Stimulated activated CD8-positive, alpha-beta memory T cell treated with anti-CD3 and anti-CD28 coated beads, Interleukin-15, amount 100 ng/mL, for 4 hours (primary cell): ENCODE measurements at places on chromosomes 7 and 10.

DNA sequence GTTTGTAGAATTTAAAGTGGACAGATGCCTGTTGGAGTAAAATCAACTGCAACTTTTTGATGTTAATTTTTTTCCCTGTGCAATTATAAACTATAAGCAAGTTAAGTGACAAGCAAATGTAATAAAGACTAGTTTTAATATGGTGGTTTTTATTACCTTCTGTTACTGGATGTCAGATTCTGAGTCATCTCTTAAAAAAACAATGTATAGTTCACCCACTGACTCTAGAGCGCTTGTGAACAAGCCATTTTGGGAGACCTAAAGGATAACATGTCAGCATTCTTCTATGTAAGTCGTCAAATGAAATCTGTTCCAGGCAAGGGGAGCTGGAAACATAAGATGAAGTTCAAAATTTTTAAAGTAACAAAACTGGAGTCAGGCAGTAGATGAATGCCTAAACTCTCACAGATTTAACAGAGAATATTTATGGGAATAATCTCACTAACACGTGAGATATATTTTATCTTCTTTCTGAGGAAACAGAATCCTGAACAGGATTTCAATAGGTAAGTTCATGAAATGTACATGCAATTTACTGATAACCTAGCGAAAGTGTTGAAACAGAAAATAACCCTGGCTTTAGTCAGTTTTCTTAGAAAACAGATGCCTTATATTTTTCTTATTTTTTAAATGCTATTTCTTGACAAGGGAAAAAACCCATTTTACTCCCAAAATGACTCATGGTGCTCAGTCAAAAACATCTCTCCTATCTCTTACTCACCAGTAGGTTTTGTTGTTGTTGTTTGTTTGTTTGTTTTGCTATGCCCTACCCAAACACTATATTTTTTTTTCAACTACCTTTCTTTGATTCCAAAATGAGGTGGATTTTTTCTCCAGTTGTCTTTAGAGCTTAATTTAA, 91.7 kb downstream of the SLC39A12 start:
- no peak for DNase-seq

DNA sequence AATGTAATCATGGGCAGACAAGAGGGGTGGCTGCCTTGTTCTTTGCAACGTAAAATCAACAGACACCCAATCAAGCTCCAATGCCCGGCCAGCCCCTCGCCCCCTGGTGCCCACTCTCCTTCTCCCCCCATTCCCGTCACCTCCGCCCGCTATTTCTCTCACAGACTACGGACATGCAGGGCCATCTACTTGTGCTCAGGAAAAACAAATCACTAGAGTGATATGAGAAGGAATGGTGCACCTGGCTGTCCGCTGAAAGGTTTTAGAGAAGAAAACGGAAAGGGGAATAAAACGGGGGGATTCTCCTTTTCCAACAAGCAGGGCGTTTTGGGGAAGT, 396 bp downstream of the GRM8 start:
- no peak for DNase-seq

GRCh38 chr7:25851332-25852210, 300.4 kb upstream of the NFE2L3 start:
- no peak for DNase-seq

- no peak for DNase-seq
Measured at GRCh38 chr10:110352930-110353243, 48.2 kb upstream of the SMNDC1 start.

DNA sequence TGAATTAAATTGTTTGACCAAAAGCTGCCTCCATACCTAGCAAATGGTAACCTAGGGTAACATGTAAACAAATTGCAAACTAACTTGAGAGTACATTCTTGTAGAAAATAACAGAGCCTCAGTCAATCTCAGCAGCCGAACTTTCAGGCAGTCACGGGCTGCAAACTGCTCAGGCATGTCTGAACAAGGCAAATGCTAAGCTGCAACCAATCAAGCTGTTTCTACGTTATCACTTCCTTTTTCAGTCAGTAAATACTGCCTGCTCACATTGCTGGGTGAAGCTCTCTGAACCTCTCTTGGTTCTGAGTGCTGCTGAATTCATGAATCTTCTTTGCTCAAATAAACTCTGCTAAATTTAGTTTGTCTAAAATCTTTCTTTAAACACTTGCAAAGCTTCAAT, 1212.4 kb downstream of the SORCS1 start:
- DNase-seq: no peak

DNA sequence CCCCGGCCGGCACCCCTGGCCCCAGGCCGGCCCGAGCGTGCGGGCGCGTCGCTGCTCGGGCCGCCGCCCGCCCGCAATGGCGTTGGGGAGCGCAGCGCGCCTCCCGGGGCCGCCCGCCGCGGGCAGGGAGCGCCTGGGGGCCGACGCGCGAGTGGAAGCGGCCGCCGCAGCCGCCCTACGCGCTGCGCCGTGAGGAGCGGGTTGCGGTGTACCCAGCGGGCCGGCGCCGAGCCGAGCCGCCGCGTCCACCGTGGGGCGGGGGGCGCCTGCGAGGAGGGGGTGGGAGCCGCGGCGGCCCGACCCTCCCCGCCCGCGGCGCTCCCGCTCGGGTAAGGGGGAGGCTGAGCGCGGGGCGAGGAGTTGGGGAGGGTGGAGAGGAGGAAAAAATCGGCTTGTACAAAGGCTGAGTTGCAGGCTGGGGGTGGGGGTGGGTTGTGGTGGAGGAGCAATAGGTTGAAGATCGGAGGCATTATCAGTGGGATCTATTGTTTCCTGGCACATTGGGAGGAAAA, 473 bp downstream of the PPP1R9A start:
- DNase-seq: no peak

DNA sequence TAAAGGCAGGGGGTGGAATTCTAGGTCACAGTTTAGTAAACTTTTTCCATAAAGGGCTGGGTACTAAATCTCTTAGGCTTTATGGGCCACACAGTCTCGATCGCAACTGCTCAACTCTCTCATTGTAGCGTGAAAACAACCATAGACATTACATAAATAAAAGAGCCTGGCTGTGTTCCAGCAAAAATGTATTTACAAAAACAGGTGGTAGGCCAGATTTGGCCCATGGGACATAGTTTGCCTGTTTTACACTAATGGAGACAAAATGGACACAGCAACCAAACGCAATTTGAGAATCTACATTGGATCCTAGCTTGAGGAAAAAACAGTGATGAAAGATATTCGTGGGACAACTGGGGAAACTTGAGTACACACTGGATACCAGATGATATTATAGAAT, 23.2 kb upstream of the MALSU1 start:
- no peak for DNase-seq

GRCh38 chr7:44769776-44770294, 21.2 kb downstream of the ZMIZ2 start:
- no peak for DNase-seq

GRCh38 chr7:149606826-149607225, 109.2 kb upstream of the ZNF746 start:
- no peak for DNase-seq

- DNase-seq: no peak
Measured at GRCh38 chr7:69365651-69366192, 232.6 kb upstream of the AUTS2 start.

DNA sequence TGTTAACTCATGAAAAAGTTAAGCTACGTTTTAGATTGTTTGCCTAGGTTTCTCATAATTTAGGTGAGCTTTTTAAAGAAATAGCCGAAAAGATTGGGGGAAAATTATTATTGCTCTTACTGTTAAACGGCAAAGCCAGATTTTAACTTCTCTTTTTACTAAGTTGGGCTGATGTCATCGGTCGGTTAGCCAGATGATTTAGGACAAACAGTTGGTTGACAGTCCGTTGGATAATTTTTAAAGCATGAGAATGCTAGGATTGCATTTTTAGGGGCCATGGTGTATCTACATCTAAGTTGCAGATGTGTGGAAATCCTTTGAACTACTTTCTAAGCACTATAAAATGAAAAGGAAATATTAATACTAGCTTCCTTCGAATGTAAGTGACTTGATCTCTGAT, 280.9 kb upstream of the AKR1E2 start:
- no peak for DNase-seq

GRCh38 chr7:2843711-2844152, 376 bp downstream of the GNA12 start:
- DNase-seq: no peak

DNA sequence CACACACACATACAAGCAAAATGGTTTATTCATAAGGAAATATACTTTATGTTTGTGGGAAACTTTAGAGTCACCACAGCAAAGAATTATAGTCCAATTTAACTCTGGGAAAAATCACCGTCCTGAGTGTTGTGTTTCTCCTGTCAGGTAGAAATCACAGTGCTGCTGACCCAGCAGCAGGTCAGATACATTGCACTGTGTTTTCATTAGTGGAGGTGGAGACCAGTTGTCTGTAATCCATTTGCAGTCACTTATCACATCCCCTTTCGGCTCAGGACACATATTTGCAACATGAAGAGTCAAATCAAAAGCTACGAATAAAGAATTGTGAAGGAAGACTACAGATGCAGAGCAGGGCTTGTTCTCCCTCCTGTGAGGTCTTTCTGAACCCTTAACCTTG, 799.6 kb downstream of the GRM8 start:
- no peak for DNase-seq

- no peak for DNase-seq
Measured at GRCh38 chr7:41882256-41882655, 179.4 kb upstream of the INHBA start.

GRCh38 chr10:61757525-61758397, 95.0 kb downstream of the CABCOCO1 start:
- DNase-seq: no peak

DNA sequence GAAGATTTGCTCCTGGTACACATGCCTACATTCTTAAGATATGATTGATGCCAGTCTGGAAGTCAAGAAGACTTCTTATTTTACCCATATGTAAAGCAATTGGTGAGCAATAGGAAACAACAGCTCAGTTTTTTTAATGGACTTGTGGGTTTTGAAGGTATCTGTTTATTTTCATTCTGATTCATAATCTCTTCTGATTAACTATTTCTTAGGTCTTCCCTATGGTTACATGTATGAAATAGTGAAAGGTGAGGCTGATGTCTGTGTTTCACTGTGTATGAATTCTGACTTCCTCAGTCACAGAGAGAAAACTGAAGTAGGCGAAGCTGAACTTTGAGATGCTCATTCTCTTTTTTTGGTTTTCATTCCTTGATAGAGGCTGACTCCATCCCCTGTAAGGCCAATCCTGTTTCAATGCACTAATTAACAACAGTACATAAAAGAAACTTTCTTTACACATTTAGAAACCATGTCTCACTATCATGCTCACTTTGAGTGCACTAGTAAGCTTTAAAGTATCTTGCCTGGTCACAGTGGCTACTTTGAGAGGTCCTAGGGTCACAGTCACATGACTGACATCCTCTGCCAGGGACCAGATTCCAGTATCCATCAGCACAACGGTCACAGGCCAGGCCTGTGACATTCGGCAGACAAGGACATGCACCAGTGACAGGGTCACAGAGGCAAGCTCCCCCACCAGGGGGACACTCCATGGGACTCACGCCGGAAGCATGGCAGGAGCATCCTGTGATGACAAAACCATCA, 59.5 kb upstream of the LAMB1 start:
- DNase-seq: no peak

- no peak for DNase-seq
Measured at GRCh38 chr10:13441476-13441875, 87.3 kb downstream of the BEND7 start.

- DNase-seq: no peak
Measured at GRCh38 chr7:25756601-25757000, 395.4 kb upstream of the NFE2L3 start.

DNA sequence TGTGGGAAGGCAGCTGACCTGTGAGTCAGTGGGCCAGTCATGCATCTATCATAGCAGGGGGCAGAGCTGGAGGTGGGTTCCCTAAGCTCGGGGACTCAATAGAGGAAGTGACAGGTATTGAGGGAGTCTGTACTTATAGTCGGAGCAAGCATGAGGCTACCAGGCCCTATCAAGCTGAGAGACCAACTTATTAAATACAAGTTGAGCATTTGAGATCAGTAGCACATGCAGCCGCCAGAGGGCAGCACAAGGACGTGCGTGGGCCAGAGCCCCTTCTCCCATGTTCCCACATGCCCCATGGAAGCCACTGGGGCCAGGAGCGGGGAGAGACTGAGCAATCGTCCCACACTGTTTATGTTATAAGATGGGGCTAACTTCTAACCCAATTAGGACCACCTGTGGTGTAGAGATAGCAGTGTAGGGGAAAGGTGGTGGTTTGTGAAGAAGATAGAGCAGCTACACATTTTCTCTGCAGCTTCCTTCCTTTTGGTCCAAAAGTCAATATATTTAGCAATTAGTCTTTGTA, 13.0 kb upstream of the STK31 start:
- no peak for DNase-seq

DNA sequence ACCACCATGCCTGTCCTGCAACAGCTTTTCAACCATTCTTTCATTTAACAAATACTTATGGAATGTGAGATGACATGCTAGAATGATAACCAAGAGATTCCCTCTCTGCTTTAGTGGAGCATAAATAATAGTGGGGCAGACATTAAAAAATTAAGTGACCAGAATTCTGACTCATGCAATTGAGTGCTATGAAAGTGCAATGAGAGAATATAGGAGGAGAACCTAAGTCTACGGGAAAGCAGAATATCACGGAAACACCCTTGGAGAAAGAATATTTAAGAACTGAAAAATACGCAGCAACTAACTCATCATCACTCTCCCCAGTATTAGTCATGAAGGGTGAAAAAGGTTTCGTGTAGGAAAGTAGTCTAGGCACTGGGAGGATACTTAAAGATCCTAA, 7.1 kb downstream of the KIF5B start:
- no peak for DNase-seq

- DNase-seq: no peak
Measured at GRCh38 chr7:151226560-151226874, 488 bp downstream of the ABCF2 start.

DNA sequence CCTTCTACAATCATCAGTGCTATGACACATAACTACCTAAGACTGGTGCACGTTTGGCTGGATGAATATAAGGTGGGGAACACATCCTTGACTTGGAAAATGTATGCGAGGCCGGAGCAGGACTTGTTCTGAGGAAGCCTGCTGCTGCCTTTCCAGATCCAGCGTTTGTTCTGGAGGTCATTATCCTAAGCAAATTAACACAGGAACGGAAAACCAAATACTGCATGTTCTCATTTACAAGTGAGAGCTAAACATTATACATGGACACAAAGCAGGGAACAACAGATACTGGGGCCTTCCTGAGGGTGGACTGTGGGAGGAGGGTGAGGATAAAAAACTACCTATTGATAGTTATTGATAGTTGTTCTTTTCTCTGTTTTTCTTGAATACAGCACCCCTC, 10.8 kb upstream of the GALNT11 start:
- DNase-seq: no peak

DNA sequence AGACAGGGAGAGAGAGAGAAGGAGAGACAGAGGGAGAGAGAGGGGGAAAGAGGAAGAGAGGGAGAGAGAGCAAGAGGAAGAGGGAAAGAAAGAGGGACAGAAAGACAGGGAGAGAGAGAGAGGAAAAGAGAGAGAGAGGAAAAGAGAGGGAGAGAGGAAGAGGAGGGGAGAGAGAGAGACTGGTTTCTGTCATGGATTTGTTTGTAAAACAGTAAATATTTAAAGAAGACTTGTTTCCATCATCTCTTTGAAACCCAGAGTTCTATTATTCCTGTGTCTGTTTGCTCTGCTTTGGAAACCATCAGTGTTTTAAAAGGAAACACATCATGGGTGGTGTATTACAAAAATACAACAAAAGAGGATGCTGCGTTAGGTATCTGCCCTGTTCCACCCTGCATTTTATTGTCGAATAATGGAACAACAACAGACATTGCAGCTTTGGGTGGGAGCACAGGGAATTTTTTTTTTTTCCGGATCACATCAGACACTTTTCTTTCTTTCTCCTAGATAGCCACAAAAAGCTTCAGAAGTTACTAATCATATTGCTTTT, 150.7 kb upstream of the RSU1 start:
- DNase-seq: no peak
